ENCODE measurements at places on chromosomes 7 and 10.

- no peak for DNase-seq
These were observed 36.6 kb downstream of the AP3M1 start for GRCh38 chr10:74114041-74114448.

DNA sequence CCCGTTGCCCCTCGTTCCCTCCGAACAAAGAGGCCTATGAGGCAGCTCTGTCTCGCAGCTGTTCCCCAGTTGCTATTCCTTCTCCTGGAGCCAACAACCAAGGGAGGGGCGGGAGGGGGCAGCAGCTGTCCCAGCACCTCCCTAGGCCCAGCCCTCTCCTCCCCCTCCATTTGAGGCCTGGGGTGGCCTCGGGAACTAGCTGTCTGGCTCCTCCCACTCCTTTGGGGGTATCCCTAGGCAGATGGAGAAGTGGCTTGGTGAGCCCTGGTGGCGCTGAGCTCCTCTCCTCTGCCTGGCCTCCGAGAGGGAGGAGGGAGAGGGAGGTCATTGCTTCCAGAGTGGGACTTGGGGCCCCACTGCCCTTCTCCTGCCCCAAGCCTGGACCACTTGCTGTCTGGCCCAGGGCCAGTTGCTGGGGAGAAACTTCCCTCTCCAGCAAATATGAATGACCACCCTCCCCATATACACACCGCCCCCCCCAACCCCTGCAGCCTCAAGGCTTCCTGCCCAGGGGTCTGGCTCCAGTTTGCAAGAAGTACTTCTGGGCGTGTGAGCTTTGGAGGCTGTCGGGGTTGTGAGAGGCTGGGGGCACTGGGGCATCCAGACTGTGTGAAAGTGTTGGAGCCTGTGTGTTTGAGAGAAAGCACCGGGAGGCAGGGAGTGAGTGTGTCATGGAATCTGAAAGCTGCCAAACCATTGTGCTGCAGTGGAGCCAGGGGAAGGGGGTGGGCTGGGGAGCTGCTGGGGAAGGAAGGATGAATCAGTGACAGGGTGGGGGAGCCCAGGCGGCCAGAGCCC lies 3.1 kb downstream of the FLNC start:
- peak; percentile 52 for DNase-seq

DNA sequence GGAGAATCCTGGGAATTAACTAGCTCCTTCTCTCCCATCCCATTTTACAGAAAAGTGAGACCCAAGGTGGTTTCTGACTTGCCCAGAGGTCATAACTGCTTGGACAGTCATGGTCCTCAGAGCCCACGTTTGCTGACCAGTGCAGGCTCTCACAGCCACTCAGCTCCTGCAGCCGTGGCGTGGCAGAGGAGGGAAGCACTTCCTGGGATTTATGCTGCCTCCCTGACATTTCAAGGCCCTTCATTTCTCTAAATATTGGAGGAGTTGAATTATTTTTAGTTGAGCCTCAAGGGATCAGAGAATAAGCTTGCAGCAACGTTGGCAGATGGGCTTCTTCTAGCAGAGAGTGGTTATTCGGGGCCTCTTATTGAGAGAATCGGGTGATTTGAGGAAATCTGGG lies 77.1 kb downstream of the LHPP start:
- DNase-seq = no peak

DNA sequence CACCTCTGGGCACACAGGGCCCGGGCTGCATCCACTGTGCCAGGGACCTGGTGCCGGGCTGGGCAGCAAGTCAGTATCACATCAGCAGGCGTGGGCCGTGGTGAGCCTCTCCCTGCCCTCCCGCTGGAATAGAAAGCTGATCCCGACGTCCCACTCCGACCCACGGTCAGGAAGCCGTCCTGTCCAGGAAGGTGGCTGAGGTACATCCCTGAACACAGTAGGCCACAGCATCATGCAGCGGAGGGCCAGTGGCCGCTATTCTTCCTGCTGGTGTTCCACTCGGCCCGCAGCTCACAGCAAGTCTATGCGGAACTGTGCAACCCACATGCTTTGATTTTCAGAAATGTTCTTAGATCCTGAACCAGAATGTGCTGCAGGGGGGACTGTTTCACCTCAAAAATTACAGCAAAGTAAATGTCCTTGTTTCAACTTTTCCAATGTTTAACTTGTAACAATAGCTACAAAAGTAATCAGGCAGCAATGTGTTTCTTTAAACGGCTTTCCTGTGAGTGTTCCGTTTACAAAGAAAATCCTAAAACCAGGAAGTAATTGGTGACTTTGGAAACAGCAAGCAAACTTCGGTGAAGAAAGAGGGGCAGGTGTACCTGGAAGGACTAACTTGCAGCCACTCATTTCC lies 676 bp upstream of the GPR146 start:
- DNase-seq = peak; percentile 19

GRCh38 chr7:95687759-95688343 lies 84.5 kb upstream of the DYNC1I1 start:
- DNase-seq = peak; percentile 49

GRCh38 chr7:112233048-112233697 lies 26.7 kb downstream of the ZNF277 start:
- no peak for DNase-seq

DNA sequence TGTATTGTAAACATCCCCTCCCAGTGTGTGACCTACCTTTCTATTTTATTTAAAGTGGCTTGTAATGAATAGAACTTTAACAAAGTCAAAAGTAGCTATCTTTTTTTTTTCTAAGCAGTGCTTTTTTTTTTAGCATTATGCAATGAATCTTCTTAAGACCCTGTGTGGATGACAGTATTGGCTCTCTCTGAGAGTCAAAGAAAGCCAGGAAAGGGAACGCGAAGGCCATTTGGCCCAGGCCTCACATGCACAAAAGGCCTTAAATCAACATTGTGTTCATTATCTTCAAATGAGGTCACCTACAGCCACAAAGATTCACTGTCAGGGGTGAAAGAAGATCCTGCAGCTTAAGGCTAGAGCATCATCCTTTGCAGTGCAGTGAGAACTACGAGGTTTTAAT lies 721.5 kb downstream of the GRID1 start:
- DNase-seq = no peak

DNA sequence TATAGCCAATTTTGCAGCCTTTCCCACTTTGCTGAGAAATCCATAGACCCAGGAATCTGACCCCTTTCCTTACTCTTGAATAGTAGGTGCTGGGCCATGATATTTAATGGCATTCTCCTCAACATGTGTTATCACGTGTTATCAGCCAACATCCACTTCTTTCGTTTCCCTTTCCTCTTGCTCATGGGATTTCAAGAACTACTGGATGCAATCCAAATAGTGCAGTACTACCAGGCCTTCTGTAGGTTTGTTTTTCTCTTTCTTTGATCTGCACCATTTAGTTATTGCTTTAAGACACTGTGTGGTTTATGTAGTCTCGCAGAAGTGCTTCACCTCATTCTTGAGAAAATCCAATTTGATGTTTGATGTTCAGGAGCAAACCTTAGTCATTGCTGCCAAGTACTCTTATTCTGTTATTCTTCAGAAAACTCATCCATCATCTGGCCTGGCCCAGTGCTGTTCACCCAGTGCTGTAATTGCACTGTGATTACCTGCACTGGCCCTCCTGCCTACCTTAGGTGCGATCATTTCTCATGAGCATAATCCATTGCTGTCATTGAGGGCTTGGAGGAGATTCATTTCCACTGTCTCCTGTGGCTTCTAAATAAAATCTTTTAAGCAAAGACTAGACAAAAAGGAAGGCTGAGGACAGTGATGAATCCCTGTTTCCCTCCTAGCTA lies 315.3 kb downstream of the BMPER start:
- DNase-seq = no peak

GRCh38 chr10:101939729-101940128 lies 96.1 kb upstream of the KCNIP2 start:
- DNase-seq = no peak

GRCh38 chr7:143406002-143406357 lies 2.7 kb downstream of the EPHA1 start:
- DNase-seq = peak; percentile 44

DNA sequence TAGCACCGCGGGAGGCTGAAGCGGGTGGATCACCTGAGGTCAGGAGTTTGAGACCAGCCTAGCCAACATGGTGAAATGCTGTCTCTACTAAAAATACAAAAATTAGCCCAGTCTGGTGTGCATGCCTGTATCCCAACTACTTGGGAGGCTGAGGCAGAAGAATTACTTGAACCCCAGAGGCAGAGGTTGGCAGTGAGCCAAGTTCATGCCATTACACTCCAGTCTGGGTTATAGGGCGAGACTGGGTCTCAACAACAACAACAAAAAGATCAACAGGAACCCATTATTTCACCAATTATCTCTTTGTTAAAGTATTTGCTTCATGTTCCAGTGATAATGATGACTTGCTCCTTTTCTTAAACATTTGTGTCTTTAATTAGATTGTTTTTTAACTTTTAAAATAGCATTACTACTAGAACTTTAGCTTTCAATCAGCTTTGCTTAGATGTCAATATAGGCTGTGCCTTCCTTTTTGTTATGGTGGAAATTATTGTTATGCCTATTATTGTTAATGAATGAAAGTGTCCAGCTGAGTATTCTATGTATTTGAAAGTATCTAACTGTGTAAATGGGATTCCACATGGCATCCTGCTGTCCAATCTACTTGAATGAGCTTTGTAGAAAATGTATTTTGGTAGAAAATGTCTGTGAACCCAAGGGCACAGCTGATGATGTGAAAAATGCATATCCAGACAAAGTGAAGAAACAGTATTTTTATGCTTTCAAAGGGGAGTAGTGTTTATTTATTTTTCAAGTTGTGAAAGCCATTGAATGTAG lies 61.7 kb upstream of the CSTF2T start:
- no peak for DNase-seq

DNA sequence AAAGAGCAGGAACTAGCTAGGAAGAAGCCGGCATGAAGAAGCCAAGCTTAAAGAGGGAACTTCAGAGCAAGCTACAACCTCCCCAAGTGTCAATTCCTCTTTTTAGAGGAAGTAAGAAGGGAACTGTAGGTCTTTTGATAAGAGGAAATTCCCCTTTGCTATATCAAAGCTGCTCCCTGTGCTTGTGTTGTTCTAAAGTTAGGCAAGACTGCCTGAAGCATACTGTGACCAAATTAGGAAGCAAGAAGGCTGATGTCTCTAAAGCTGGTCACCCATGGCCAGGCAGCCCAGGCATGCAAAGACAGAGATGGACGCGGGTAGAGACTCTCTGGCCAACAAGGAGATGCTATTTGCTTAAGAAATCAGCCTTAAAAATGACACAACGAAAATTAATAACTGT lies 87.9 kb downstream of the RNF216 start:
- no peak for DNase-seq

GRCh38 chr10:31720546-31720945 lies 208.1 kb downstream of the ARHGAP12 start:
- DNase-seq = no peak

- no peak for DNase-seq
These were observed 58.5 kb downstream of the TRUB1 start for GRCh38 chr10:114996542-114996941.

GRCh38 chr10:122128357-122128756 lies 139.4 kb downstream of the TACC2 start:
- DNase-seq = no peak

DNA sequence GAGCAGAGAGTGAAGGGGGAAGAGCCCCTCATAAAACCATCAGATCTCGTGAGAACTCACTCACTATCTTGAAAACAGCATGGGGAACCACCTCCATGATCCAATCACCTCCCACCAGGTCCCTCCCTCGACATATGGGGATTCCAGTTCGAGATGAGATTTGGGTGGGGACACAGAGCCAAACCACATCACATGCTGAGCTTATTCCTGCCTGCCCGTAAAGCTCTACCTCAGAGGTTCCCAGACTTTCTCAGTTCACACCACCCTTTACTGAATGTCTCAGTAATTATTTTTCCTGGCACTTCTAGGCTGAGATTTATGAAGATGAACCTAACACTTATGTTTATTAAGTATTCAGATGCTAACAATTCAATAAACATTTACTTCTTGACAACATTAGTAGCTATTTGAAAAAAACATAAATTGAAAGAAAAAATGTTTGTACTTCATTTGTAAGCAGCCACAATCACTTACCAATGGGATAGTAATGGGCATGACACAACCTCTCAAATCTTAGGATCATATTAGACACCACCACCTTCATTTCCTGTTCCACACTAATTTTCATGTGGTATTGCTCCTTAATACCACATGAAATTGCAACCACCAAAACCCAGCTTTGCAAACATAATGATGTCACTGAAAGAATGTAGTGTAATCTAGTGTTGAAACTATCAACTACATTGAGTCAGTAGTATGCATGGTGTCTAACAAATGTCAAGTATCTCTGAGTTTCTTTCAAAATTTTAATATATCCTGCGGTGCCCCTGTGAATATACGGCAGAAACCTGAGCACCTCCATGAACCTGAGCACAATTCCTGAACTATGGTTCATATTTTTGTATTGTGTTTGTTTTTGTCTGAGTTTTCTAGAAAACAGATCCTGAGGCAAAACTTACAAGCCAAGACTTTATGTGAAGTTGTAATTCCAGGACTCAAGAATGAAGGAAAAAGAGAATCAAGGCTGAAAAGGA lies 4.5 kb upstream of the DGKI start:
- DNase-seq = no peak

GRCh38 chr10:30581779-30582380 lies 47.7 kb downstream of the LYZL2 start:
- peak; percentile 70 for DNase-seq

GRCh38 chr7:157497744-157498651 lies 161.2 kb downstream of the DNAJB6 start:
- DNase-seq = no peak

GRCh38 chr7:28078036-28078901 lies 102.3 kb downstream of the JAZF1 start:
- peak; percentile 58 for DNase-seq

GRCh38 chr10:66680886-66681285 lies 244.9 kb upstream of the LRRTM3 start:
- DNase-seq = no peak

DNA sequence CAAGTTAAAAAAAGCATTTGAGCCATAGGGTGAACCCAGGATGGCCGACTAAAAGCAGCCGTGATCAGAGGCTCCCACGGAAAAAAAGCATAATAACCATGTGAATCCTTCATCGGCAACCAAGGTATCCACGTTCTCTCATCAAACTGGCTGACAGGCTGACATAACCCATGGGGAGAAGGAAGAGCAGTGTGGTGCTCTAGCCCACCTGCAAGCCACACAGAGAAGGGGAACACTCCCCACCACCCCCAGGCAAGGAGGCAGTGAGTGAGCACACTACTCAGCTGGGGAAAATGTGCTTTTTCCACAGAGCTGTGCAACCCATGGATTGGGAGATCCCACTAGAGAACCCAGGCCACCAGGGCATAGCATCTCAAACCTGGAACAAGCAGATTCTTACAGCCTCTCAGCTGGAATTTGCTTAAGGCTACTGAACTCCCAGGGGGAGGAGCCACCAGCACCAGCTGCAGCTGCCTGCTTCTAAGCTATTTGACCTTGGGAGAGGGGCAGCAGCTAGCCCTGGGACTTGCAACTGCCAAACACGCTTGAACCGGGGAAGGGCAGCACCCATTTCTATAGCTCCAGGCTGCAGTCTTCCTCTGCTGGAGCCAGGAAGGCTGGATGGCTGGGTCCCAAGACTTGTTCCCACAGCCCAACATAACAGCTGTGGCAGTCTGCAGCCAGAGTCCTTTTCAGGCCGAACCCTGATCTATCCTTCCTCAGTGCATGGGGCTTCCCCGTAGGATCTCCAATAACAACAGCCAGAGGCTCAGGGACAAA lies 178.2 kb upstream of the NRG3 start:
- no peak for DNase-seq

GRCh38 chr7:155213385-155213784 lies 84.3 kb upstream of the INSIG1 start:
- DNase-seq = no peak

Measured in A673 (cell line).